Fibroblast of upper back skin (primary cell): ENCODE measurements at places on chromosomes 2 and 18.

DNA sequence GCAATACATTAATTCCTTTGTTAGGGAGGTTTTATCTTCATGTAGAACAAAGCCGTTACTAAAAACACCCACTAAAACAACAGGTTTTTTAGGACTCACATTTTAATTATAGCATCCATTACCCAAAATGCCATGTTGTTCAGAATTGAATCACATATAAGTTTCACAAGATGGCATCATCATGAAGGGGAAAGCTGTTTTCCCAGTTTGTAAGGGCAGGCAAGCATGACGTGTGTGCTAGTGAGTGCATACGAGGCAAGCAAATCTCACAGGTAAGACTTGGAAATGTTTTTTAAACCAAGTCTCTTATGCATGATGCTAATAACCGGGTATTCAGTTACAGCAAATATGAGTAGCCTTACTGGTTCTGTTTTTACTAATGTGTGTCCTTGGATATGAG, 111.8 kb upstream of the NFATC1 start:
- DNase-seq: no peak

- no peak for DNase-seq
These were observed 129.6 kb downstream of the GALNT14 start for GRCh38 chr2:31008561-31009114.

- DNase-seq: no peak
These were observed 105.3 kb downstream of the PAX3 start for GRCh38 chr2:222193328-222193983.

DNA sequence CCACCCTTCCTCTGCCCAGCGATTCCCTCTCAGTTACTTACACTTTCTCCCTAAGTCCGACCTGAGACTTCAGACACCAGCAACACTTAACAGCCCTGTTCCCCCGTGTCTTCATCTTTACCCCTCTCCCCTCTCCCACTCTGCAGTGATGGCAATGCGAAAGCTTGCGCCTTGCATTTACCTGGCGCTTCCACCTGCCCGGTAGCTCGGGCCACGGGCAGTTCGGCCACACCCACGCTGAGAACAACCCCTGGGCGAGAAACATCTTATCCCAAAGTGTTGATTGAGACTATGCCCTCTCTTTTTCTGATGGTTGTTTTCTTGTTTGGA, 558 bp downstream of the DNAJC10 start:
- no peak for DNase-seq

GRCh38 chr2:156908825-156909224, 348.7 kb upstream of the GALNT5 start:
- DNase-seq: peak; percentile 83

DNA sequence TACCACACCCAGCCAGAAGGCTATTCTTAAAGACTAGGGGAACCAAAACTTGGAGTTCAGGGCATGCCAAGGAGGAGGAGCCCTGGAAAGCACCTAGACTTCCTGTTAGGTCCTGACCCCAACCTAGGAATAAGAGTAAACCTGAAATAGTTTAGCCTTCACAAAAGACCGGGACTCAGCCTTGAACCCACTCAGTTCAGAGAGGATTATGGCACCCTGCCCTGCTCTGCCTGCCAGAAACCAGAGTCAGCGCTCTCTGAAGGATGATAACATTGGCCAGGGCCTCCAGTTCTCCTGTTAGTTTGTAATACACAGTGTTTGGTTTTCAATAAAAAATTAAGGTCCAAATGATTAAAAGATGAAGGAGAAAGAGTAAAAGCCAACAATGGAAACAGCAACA, 96.4 kb downstream of the LDLRAD4 start:
- DNase-seq: no peak

- DNase-seq: no peak
These were observed 110.1 kb downstream of the RGPD3 start for GRCh38 chr2:106358081-106358480.

DNA sequence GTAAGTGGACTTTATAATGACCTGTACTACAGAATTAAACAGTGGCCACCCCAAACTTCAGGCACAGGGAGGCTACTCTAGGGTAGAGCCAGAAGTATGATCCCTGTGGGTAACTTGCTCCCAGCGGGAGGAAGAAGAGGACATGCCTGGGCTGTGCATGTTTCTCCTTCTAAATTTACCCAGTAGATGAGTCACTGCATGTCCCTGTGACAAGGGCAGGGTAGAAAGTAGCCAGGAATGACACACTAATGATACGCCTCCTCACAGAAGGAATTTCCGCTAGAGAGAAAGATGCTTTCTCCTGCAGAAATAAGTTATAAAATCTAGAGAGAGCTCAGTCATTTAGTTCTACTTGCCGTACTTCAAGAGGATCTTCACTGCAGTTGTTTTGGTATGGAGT, 7.5 kb downstream of the ACYP2 start:
- DNase-seq: peak; percentile 41

- no peak for DNase-seq
These were observed 63.3 kb upstream of the ITPRID2 start for GRCh38 chr2:181828122-181828705.

- DNase-seq: no peak
These were observed 52.3 kb downstream of the GAD1 start for GRCh38 chr2:170869036-170869435.

- DNase-seq: no peak
These were observed 20.3 kb downstream of the INO80C start for GRCh38 chr18:35477497-35477896.

GRCh38 chr2:71244302-71244660, 17.4 kb upstream of the PAIP2B start:
- no peak for DNase-seq

- peak; percentile 34 for DNase-seq
These were observed 1.7 kb downstream of the MAP2 start for GRCh38 chr2:209425471-209426071.

DNA sequence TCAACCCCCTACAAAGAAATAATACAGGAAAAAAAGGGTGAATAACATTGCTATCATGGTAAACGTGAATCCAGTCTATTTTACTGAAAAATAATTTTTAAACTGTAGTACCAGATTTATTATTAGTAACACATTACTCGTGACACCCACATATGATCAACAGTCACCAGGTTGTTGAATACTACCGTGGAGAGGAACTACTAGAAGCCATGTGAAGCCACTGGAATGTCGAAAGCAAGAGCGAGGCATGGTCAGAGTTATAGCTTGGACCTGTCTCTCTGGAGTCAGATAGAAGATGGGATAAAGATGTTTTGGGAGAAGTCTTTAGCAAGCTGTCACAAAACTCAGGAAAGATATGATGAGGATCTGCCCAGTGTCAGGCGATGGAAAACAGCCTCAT, 63.2 kb upstream of the EPB41L3 start:
- no peak for DNase-seq
